Activated CD8-positive, alpha-beta memory T cell treated with anti-CD3 and anti-CD28 coated beads, Interleukin-2, amount 10 ng/mL, durations not matched to agents 7 days and 5 days (primary cell): ENCODE measurements at places on chromosomes 5 and 9. TPM values are rescaled to one million over a fixed set of nuclear protein-coding genes. Genes with fewer than 3 reads are reported as not detected.

The TIFAB gene
- total RNA-seq = not detected

The CKMT2 gene
- not detected for total RNA-seq

The HRCT1 gene
- not detected for total RNA-seq

The PCDHB9 gene
- total RNA-seq = not detected

The SEC24A gene
- total RNA-seq = 19.8 TPM

The FOXD4L6 gene
- not detected for total RNA-seq

The SH3TC2 gene
- not detected for total RNA-seq
